ENCODE measurements at places on chromosomes 6 and 20.

GRCh38 chr6:31055441-31055840 lies 45.2 kb downstream of the MUC22 start:
- DNase-seq: no peak

GRCh38 chr6:7920425-7920824 lies 9.8 kb upstream of the TXNDC5 start:
- DNase-seq: no peak

GRCh38 chr6:162442687-162443086 lies 284.9 kb downstream of the PRKN start:
- DNase-seq: no peak

GRCh38 chr6:166313255-166314070 lies 5.3 kb upstream of the PRR18 start:
- DNase-seq: peak; percentile 27

- DNase-seq: no peak
These were observed 31.0 kb upstream of the PRL start for GRCh38 chr6:22327881-22328280.

DNA sequence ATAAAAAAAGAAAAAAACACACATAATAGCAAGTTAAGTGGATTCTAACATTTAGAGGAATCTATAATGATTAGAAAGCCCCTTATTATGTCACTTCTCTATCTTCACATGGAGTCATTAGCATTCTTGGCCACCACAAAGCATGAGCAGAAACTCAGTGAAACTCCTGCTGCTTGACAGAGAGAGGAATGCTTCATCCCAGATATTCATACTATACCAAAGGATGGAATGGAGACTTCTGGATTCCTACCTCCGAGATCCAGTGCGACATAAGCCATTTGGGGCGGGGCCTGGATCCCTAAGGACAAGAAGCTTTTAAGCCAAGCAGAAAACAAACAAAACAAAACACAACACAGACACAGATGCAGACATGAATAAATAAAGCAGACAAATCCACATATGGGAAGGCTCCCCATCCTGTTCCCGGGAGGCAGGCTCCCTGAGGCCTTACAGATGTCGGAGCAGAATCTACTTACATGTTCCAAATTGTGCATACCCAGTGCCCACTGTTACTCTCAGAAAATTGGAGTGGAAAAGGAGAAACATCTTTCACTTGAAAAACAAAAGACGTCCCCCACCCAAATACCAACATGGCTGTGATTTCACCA lies 727.3 kb downstream of the MAFB start:
- DNase-seq: no peak

- no peak for DNase-seq
These were observed 143.4 kb downstream of the BCKDHB start for GRCh38 chr6:80249897-80250296.

DNA sequence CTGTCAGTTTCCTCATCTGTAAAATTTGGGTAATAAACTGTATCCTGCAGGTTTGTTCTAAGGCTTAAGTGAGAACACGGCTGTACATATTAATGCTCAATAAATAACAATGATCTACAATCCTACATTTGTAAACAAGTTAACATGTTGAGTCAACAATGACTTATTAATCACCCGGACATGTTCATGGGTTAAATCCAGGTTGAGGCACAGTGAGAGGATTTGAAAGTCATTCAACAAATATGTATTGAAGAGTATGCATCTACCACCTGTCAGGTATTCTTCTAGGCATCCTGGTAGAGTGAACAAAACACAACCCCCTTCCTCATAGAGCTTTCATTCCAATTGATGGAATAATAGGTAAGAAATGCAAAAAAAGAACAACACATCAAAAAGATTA lies 554.7 kb upstream of the SLC35B3 start:
- DNase-seq: no peak

DNA sequence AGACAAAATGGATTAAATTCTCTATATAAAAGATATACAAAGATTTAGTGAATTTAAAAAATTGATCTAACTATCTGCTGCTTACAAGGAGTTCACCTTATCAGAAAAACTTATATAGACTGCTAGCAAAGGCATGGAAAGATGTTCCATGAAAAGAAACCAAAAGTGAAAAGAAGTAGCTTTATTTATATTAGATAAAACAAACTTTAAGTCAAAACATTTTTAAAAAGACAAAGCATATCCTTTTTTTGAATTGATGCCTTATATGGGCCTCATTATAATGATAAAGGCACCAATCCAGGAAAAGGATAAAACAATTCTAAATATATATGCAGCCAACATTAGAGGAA lies 334.2 kb downstream of the MEI4 start:
- DNase-seq: no peak

- DNase-seq: no peak
These were observed 76.7 kb upstream of the ZFP64 start for GRCh38 chr20:52268184-52268749.

- DNase-seq: no peak
These were observed 471.4 kb upstream of the SLC35B3 start for GRCh38 chr6:8906699-8907098.

All from stimulated activated CD4-positive, alpha-beta T cell treated with anti-CD3 and anti-CD28 coated beads, TNF-alpha, amount 100 ng/mL, for 1 hour (primary cell).